ENCODE measurements at places on chromosomes 3 and 15.

- DNase-seq = no peak
Observed at GRCh38 chr3:37475435-37475834, 301.1 kb upstream of the LRRFIP2 start.

DNA sequence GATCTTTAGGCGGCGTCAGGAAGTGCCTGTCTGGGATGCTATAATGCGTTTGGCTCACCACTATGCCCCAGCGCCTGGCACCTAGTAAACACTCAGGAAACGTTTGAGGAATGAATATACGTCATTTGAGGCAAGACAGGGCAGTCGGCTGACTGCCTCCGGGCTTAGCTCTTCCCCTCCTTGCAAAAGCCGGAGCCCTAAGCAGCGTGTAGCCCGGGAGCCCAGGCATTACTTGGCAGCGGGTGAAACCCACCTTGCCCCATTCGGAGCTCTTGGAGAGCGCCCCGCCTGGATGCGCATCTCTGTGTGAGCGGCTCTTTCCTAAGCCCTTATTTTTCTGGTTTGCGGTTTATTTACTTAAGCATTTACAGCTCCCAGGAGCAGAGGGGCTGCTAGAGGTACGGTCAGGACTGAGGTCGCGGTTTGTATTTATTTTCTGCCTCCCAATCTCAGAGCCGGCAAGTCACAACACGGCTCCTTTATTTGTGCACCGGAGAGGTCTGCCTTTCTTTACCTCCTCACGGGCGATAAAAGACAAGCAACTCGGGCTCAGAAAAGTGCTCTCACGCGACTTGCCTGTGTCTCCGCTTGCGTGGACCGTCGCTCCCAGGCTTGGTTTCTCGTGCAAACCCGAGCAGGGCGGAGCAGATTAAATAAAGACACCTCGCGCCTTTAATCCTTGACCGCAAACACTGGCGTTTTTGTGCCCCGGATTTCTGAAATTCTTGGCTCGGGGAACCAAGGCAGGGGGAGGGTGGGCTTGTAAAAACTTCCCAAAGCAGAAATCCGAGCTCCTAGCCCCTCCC is 737 bp upstream of the ITPR1 start:
- DNase-seq = peak; percentile 76

- DNase-seq = no peak
Observed at GRCh38 chr3:132925256-132925930, 112.8 kb upstream of the TMEM108 start.

GRCh38 chr3:25547943-25548674 is 116.6 kb downstream of the TOP2B start:
- DNase-seq = no peak

GRCh38 chr15:78880242-78880533 is 7.5 kb downstream of the MORF4L1 start:
- no peak for DNase-seq

GRCh38 chr3:7630351-7630911 is 769.5 kb downstream of the GRM7 start:
- no peak for DNase-seq

GRCh38 chr3:178634975-178635374 is 98.7 kb downstream of the KCNMB2 start:
- no peak for DNase-seq

DNA sequence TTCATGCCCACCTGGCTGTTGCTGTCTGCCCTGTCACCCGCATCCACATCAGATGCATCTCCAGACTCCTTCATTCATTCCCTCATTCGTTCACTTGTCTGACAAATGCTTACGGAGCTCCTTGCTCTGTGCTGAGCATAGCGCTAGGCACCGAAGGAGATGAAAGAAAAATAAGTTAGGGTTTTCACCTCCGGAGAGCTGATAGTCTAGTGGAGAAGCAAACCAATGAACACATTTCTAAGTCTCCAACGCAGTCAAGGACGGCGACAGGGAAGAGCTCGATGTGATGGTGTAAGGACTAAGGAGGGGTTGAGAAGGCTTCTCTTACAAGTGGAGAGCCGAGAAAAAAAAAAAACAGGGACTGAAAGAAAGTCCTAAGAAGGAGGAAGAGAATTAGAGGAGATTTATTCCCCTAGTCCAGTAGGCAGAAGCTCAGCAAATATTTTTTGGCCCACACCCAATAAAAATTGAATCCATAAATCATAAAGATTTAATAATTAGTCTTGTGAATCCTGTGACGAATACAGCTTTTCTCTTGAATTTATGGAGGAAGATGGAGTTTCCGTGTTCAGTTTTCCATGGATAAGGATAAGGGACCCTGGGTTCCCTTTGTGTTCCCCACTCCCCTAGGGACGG is 127.2 kb upstream of the DLG1 start:
- no peak for DNase-seq

- DNase-seq = no peak
Observed at GRCh38 chr3:23612296-23612891, 193.4 kb upstream of the UBE2E1 start.

GRCh38 chr3:43171748-43172147 is 65.9 kb upstream of the POMGNT2 start:
- no peak for DNase-seq

GRCh38 chr3:29416514-29416913 is 135.6 kb downstream of the RBMS3 start:
- DNase-seq = no peak

DNA sequence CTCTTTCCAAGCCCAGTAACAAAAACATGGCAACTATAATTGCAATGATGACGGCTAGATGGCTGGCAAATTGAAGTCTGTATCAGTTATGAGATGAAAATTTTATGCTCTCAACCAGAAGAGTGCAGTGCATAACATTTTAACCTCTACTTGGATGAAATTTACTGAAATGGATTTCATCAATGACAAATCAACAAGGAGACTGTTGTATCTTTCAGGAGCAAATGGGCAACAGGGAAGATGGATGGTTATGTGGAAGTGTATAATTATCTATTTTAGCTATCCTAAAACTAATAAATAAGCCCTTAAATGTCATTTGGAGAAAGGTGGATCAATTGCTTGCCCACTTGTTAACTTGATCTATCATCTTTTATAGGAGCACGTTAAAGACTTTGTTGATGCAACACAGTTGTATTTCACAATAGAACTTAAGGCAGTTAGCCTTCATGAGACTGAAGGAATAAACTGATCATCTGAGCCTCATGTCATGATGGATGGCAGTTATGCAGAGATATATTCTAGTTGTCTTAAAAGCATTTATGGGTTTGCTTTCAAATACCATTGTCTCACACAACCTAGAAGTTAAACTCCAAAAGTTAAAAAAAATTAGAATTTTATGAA is 315.1 kb upstream of the TBC1D5 start:
- DNase-seq = no peak

DNA sequence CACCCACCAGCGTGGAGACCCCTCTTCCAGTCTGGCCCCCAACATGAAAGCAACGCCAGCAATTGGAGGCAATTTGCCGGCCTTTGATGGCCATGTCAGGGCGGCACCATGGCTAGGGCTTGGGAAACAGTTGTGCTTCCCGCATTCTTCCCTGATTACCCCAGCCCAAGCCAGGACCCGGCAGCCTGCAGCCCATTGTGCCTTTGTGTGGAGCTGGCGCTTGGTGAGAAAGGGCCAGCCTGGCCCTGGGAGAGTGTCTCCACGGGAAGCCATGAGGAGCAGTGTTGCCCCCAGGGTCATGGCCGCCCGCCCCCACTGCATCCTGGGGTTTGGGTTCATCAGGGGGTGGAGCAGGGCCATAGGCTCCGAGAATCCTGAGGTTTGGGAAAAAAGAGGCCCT is 66.0 kb downstream of the DNAJB8 start:
- DNase-seq = no peak

DNA sequence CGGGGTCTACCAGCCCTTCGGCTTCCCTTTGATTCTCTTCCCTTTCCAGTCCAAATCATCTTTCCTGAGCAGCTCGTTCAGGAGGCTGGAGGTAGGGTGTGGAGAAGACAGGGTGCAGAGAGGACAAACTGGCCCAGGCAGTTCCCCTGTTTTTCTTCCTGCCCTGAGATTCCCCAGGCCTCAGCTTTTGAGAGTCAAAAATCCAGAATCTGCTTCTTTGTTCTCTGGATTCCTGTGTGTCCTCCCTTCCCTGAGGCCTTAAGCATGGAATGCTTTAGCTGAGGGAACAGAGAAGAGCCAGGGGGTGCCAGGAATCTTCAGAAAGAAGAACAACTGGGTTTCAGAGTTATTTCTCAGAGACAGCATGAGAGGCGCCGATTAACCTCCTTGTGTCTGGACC is 26.7 kb upstream of the LRTM1 start:
- DNase-seq = no peak

DNA sequence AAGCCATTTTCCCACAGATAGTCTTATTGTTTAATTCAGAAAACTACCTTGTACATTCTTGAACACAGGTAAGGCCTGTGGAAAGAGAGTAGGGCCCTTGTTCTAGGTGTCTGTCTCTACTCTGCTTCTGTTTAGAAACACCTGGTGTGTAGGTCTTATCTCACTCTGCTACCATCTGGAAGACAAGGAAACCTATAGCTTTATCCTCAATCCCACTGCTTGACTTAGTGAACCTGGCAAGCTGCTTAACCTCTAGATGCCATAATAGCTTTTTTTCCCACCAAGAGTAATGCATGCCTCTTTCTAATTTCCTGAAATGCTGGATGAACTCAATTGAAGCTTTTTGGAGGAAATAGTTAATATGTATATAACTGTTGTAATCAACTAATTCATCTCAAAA is 82.6 kb upstream of the RAP2B start:
- DNase-seq = no peak

DNA sequence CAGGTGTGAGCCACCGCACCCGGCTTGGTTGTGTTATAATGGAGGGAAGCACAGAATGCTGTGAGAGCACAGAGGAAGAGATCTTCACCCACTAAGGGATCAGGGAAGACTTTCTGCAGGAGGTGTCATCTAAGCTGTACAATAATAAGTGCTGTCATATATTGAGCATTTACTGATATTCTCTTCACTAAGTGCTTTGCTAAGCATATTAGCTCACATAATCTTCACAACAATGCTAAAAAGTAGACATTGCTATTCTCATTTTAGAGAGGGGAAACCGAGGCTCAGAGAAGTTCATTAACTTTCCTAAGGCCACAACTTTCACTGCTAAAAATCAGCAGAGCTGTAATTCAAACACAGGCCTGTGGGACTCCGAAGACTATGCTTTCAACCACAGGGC is 115.3 kb downstream of the CORO2B start:
- no peak for DNase-seq

DNA sequence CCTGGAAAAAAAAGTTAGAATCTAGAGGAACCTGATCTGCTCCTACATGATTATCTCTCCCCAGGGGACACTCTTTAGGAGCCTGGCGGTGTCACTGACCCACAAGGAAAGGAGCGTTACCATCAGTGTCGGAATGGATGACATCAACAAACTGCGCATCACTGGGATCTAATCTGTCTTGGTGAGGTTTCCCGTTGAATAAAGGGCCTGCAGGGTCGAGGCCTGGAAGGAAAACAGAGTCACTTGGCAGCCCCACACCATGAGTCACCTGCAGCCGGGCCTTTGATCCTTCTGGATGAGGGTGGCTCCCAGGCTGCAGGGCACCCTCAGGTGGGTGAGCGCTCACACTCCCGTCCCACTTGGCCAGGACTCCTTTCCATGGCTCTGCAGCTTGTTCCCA is 25.0 kb downstream of the LIPH start:
- no peak for DNase-seq

- DNase-seq = no peak
Observed at GRCh38 chr3:132556508-132557159, 40.4 kb upstream of the ACKR4 start.

- no peak for DNase-seq
Observed at GRCh38 chr3:153078826-153079225, 83.2 kb upstream of the RAP2B start.

- DNase-seq = no peak
Observed at GRCh38 chr3:194395212-194395611, 3.9 kb downstream of the GP5 start.

DNA sequence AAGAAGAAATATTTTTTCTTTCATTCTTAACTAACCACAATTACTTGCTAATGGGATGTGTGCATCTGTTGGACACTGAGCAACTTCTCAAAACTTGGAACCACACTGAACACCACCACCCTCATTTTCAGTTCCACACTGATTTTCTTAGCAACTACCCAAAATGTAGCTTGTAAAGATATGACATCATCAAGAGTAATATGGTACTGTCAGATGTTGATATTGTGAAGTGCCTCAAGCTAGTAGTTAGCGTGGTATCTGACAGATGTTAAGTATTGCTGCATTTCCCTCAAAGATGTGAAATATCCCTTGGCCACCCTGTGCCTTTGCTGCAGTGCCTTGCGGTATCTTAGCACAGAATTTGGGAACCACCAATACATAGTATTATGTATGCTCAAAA is 9.3 kb downstream of the RFTN1 start:
- no peak for DNase-seq

DNA sequence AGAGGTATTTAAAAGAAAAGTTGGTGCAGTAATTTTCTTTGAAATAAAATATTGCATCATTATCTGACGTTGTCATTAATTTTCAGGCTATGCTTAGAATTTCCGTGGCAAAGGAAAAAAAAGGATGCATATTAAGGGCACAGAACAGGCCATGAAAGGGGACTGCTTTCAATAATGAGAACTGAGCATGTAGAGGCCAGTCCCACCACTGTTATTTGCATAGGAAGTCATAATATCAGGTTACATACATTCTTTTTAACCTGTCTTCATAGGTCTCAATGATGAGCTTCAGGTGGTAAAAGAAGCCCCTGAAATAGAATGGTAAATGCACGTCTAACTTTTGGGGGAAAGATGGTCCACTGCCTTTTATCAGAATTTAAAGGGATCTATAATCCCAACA is 272.1 kb upstream of the ALCAM start:
- DNase-seq = no peak

- no peak for DNase-seq
Observed at GRCh38 chr3:9638155-9638554, 11.2 kb upstream of the MTMR14 start.

DNA sequence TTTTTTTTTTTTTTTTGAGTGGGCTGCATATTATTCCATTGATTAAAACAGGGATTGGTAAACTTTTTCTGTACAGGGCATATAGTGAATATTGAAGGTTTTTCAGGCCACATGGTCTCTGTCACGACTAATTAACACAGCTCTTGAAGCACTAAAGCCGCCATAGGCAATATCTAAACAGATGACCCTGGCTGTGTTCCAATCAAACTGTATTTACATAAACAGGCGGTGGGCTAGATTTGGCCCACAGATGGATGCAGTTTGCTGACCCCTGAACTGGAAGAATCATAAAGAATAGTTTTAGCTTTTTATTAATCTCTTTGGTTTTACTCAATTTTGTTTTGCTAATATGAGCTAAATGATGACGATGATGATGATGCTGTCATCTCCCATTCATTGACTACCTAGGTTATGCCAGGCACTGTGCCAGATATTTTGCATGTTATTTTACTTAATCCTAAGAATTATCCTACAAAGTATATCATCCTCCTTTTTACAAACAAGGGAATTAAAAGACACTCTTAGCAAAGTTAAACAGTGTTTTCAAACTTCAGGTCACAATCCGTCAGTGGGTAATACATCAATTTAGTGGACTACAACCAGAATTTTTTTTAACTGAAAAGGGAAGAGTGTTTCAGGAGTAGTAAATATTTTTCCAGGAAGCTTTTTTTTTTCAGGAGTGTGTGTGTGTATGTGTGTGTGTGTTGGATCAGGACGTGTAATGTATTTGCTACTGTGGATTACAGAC is 54.3 kb downstream of the LMCD1 start:
- no peak for DNase-seq

Measured in midbrain (tissue), 1 donor.